ENCODE measurements at places on chromosomes 11 and 22. TPM values are rescaled to one million over a fixed set of nuclear protein-coding genes. Genes with fewer than 3 reads are reported as not detected.
A peak's percentile ranks its signal among the peaks of the same experiment; 100 is the strongest.

DNA sequence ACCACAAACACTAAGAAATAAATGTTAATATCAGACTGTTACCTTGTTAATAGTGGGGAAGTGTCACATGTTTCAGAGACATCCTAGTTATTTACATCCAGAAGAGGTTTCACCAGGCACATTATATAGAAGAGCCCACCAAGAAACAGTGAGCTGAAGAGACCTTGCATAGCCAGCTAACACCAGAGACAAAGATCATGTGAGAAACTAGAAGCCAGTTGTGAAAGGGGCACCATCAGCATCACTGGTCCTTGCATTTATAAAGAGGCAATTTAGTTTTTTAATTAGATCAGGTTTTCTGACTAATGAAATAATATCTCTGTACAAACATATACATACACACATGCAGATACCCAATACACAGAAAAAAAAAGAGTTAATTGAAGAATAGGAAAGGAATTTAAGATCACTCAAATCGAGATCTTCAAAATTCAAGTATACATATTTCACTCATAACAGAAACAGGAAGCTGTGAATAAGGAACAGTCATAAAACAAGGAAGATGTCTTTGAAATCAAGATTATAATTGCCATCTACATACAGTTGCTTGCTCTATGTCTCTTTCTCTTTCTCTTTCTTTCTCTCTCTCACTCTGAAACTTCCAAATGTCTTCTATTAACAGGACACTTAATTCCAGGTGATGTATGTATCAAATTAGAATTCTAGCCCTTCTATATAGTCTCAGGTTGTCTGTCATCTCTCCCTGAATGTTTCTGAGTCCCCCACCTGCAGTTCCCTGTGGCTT is 348.7 kb downstream of the ETS1 start:
- H3K27me3 ChIP-seq = no peaks in the 10 kb centered on the region
- H3K36me3 ChIP-seq = no peaks in the 10 kb centered on the region
- no peaks in the 10 kb centered on the region for H3K4me1 ChIP-seq
- no peak overlapping the region for H3K4me3 ChIP-seq
- H3K27ac ChIP-seq = no peak overlapping the region
- DNase-seq = no peak

GRCh38 chr11:121534131-121535093 is 81.6 kb upstream of the SORL1-AS1 start:
- H3K4me3 ChIP-seq = no peak overlapping the region
- DNase-seq = no peak
- H3K36me3 ChIP-seq = no peaks in the 10 kb centered on the region

GRCh38 chr11:132904091-132904490 is 628.2 kb downstream of the OPCML start:
- H3K4me1 ChIP-seq = no peaks in the 10 kb centered on the region
- no peak overlapping the region for H3K27ac ChIP-seq
- no peaks in the 10 kb centered on the region for H3K36me3 ChIP-seq
- H3K4me3 ChIP-seq = no peak overlapping the region
- no peak for DNase-seq

- H3K27ac ChIP-seq = peak overlapping the region; percentile 91
- DNase-seq = peak; percentile 47
- no peaks in the 10 kb centered on the region for H3K27me3 ChIP-seq
- no peaks in the 10 kb centered on the region for H3K36me3 ChIP-seq
- peaks cover 59% of the 10 kb centered on the region for H3K4me1 ChIP-seq
- H3K4me3 ChIP-seq = peak overlapping the region; percentile 71
Observed at GRCh38 chr22:31490496-31490925, 869 bp upstream of the EIF4ENIF1 start.

- no peak overlapping the region for H3K27ac ChIP-seq
- no peak overlapping the region for H3K4me3 ChIP-seq
- no peaks in the 10 kb centered on the region for H3K36me3 ChIP-seq
Observed at GRCh38 chr11:64385945-64386704, 27.2 kb downstream of the RPS6KA4 start.

GRCh38 chr11:105298630-105299029 is 159.1 kb upstream of the CARD18 start:
- H3K27me3 ChIP-seq = no peaks in the 10 kb centered on the region
- no peaks in the 10 kb centered on the region for H3K36me3 ChIP-seq
- no peaks in the 10 kb centered on the region for H3K4me1 ChIP-seq
- DNase-seq = no peak

DNA sequence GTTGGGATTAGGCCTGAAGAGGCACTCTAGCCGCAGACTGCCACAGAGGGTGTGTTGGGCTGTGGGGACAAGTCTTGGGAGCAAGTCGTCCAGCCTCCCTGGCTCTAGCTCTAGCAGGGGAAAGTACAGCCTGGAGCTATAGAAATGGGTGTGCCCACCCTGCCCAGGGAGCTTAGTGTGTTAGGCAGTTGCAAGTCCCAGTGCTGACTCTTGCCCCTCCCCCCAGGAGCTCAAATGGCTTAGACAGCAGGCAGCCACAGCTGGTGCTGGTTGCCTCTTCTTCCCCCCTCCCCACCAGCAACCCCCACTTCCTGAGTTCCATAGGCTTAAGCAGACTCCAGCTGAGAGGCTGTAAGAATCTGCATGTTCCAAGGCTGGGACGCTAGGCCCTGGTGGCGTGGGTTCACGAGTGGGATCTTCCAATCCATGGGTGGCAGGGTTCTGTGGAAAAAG is 61.2 kb downstream of the GUCY1A2 start:
- H3K36me3 ChIP-seq = no peaks in the 10 kb centered on the region
- no peaks in the 10 kb centered on the region for H3K4me1 ChIP-seq
- DNase-seq = no peak
- H3K4me3 ChIP-seq = no peak overlapping the region

DNA sequence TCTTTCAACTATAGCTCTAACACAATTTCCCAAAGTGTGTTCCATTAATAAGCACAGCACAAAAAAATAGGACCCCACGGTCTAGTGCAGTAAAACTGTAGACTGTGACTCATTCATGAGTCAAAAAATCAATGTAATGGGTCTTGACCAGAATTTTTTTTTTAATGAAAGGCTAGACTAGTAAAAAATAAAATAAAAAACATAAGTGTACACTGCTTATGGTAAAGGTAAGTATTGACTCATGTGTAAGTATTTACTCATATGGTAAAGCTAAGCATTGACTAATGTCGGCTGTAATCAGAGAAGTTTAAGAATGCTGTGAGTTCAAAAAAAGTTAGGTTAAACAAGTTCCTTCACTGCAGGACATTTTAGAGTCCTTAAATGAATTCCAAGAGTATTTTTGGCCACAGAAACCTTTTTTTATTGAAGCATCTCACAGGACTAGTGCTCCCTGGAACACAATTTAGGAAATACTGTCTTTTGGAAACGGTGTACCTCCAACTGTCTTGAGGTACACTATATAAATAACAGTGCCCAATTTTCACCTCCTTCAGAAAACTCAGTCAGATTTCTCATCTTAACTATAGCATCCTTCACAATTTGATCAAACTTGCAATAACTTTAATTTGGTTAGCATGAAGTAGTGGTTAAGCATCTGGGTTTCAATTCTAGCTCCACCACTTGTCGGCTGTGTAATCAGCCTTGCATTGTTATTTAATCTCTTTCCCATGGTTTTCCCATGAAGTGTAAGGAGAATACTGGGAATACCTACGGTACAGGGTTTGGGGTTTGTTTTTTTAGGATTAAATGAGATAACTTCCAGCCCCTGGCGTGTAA is 2.1 kb downstream of the CCDC73 start:
- DNase-seq = no peak
- H3K4me1 ChIP-seq = peaks cover 3% of the 10 kb centered on the region
- H3K27ac ChIP-seq = no peak overlapping the region
- no peaks in the 10 kb centered on the region for H3K36me3 ChIP-seq

DNA sequence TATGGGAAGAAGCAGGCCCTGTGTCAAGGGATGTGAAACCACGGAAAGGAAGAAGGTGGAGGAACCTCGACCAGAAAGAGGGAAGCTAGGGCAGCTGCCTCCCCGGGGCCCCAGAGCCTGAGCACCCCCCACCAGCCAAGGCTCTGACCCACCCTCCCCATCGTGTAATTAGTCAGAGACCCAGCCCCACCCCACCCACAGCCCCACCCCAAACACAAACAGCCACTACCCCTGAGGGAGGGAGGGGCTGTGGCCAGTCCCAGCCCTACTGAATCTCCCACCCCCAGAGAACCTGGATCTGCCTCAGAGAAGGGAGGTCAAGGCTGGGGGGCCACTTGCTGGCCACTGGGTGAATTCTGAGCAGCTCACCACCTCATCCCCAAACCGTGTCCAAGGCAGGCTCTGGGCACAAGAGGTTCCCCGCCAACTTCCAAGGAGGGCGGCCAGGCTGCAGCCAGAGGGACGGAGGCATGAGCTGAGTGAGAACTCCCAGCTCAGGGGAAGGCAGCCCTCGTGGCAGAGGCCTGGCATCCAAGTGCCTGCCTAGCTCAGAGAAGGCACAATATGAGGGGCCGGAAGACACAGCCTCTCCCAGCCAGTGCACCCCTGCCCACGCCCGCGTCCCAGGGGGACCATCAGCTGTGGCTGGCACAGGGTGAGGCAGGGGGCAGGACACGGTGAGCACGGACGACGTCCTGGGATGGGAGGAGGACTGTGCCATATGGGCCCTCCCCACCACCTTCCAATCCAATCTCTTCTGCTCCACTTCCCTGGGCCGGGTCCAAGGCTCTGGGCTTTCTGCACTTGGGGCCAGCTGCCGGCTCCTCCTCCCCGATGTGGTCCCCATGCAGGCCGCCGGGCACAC is 2.7 kb downstream of the PLXNB2 start:
- peak overlapping the region; percentile 90 for H3K4me3 ChIP-seq
- H3K36me3 ChIP-seq = no peaks in the 10 kb centered on the region
- H3K27ac ChIP-seq = peak overlapping the region; percentile 94
- peaks cover 66% of the 10 kb centered on the region for H3K4me1 ChIP-seq
- DNase-seq = no peak

DNA sequence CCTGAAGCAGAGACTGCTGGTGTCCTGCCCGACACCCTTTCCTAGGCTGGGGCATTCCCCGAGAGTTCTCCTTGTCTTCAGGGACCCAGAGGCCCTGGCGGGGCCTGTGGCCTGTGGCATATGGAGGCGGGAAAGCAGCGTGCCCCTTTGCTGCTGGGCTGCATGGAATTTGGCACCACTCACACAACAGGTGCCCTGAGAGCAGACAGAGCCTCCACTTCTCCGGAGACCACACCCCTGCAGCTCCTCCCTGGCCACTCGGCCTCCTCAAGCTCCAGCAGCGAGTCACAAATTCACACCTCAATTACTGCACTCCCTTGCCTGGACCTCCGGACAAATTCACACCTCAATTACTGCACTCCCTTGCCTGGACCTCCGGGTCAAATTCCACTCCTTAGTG is 1375.2 kb downstream of the TBC1D22A start:
- no peak for DNase-seq
- no peak overlapping the region for H3K4me3 ChIP-seq

DNA sequence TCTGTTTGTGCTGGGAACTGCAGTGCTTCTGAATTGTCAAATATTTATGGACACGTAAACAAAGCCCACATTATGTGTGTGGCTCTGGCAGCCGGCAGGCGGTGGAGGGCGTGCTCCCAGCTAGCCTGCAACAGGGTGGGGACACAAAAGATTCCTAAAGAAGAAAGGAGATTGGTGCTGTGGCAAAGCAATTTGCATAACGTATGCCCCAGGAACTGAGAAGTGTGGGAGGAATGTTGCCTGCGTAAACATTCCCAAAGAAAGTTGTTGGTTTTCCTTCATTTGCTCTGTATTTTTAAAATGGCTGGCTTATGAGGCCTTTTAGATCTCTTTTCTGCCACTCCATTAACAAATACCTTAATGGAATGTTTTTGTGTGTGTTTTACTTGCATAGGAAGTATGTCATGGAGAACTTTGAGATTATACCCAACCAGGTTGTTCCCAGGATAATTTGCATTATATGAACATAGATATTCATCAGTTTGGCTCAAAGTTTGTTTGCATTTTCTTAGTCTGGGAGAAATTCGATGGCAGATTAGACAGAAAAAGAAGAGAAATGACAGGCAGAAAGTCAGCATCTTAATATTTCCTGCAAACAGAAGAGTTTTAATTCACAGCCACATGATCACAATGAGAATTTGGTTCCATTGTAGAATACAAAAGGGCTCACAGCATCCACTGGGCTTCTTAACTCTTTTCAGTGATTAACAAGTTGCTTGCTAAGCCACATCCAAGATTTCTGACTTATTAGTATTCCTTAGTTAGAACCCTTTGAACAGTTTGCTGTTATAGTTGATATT is 41.8 kb upstream of the DLAT start:
- no peak overlapping the region for H3K4me3 ChIP-seq
- H3K4me1 ChIP-seq = peaks cover 51% of the 10 kb centered on the region
- H3K36me3 ChIP-seq = no peaks in the 10 kb centered on the region
- peak overlapping the region; percentile 60 for H3K27ac ChIP-seq
- DNase-seq = no peak
- no peaks in the 10 kb centered on the region for H3K27me3 ChIP-seq

DNA sequence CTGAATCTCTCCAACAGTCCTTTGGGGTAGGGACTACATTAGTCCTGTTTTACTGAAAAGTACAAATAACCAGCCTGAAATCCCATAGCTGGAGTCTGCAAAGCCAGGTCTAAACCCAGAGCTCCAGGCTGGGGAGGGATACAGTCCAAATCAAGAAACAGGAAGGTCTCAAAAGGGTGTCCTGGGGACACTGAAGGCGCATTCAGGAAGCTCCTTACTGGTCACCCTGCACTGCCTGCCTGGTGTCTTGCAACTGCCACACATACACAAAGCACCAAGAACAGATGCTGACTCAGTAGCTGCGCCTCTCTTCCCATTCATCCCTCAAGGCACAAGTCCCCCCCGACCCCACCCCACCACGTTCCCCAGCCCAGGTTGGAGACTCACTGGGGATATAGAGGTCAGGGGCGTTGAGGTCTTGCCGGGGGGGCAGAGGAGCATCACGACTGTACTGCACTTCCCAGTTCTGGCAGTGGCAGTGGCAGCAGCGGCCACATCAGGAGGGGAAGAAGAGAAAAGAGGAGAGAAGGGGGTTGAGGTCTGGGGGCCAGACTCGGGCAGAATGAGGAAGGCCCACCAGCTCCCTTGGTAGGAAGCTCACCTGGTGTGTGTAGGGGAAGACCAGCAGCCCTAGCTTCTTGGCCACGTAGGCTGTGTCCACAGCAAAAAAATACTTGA is 1.6 kb downstream of the YIF1A start:
- no peak overlapping the region for H3K4me3 ChIP-seq
- H3K36me3 ChIP-seq = peaks cover 47% of the 10 kb centered on the region
- no peak overlapping the region for H3K27ac ChIP-seq

- H3K36me3 ChIP-seq = peaks cover 97% of the 10 kb centered on the region
- H3K4me1 ChIP-seq = no peaks in the 10 kb centered on the region
- no peaks in the 10 kb centered on the region for H3K27me3 ChIP-seq
- DNase-seq = no peak
Observed at GRCh38 chr22:41334951-41335635, 33.8 kb downstream of the ZC3H7B start.

DNA sequence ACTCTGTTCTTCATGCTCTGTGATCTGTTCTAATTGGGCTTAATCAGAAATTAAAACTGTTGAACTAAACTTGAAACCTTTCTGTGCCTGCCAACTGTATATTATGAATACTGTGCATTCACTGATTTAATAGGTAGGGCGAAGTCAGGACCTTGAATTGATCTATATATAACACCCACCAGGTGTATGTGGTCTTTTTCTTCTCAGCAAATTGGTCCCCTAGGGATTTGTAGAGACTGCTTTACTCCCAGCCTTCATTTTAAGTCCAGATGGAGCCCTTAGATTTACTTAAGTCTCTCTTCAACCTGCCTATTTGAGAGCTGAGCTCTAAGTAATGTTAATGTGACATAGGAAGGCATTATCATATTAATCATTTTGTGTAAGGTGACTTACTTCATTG is 257.5 kb downstream of the TMEM135 start:
- H3K27me3 ChIP-seq = no peaks in the 10 kb centered on the region
- H3K36me3 ChIP-seq = no peaks in the 10 kb centered on the region
- no peak overlapping the region for H3K4me3 ChIP-seq
- no peak for DNase-seq

B3GAT1 gene
- 0.94 TPM for total RNA-seq

SAC3D1 gene
- 9.2 TPM for total RNA-seq

SHISAL1 gene
- total RNA-seq = 0.35 TPM

CCDC87 gene
- 0.40 TPM for total RNA-seq

DDX25 gene
- total RNA-seq = 0.38 TPM

SLC25A18 gene
- total RNA-seq = 0.23 TPM

SAA4 gene
- total RNA-seq = not detected

LRRC32 gene
- 4.9 TPM for total RNA-seq
